NCI-H1105 (cell line): ENCODE measurements at places on chromosomes 3 and 15.

GRCh38 chr3:50430191-50430590 is 70.9 kb upstream of the TMEM115 start:
- no peak for DNase-seq

GRCh38 chr15:78065284-78065872 is 12.1 kb downstream of the TBC1D2B start:
- DNase-seq = no peak

DNA sequence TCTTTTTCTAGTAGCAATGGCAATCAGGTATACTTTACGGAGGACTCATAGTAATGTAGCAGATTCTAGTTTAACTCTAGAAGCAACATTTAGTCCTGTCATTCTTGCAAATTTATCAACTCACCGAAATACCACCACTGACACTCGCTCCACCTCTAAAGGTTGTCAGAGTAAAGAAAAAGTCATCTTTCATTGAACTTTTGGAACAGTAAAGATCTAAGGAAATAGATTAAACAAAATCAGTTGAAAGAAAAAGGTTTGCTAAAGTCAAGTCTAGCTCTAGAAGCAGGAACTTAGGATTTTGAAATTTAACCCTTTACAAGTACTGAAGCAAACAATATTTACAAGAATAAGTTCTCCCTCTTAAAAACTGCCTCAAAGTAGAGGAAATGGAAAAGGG is 8.7 kb downstream of the ATP8B4 start:
- no peak for DNase-seq

DNA sequence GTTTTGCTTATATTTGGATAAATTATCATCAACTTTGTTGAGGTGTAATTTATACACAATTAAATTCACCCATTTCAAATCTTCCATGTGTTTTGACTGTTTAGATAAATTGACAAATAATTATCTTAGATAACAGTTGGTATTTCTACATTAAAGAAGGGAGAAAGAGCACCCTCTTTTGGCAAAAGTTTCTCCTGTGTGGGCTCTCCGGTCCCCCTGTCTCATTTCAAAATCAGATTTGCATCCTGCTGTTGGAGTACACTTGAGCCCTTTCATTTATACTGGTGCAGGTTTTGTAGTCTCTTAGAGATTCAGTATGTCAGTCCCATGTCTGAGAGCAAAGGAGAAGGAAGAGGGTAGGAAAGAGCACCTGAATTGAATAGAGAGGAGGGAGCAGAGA is 49.4 kb downstream of the NKIRAS1 start:
- no peak for DNase-seq

DNA sequence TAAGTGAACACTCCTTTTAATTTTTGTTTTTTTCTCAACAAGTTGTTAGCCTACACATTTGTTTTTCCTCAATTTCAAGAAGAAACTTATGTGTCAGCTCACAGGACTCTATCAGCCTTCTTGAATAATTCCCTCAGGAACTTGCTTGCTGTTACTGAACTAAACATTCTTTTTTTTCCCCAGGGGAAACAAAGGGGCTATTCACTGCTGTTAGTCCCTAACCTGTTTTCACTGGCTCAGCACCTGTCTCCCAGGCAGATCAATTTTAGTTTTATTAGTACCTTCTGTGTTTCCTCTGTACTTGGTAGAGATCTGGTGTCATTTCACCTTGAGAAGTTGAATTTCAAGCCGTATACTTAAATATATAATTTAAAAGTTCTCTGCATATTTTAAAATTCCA is 644.6 kb downstream of the CADM2 start:
- no peak for DNase-seq

- DNase-seq = no peak
Observed at GRCh38 chr3:184234224-184234623, 4.8 kb downstream of the VWA5B2 start.

- no peak for DNase-seq
Observed at GRCh38 chr15:58398071-58398470, 33.7 kb upstream of the LIPC start.

DNA sequence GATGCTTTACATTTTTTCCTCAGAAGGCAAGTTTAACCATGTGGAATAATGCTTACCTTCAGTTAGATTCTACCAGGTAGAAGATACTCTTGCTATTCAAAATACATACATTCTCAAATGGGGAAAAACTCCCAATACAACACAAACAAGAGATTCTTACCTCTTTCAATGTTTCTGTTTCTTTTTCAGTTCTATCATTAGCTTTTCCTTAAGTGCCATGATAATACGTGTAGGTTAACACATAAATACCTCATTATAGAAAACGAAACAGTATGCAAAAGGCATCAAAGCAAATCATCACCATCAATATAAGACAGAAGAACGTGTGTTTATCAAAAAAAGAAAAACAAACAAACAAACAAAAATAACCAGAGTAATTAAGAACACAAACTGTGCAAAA is 300.7 kb upstream of the ROBO1 start:
- no peak for DNase-seq

- DNase-seq = no peak
Observed at GRCh38 chr15:59642351-59642750, 15.0 kb downstream of the GTF2A2 start.

DNA sequence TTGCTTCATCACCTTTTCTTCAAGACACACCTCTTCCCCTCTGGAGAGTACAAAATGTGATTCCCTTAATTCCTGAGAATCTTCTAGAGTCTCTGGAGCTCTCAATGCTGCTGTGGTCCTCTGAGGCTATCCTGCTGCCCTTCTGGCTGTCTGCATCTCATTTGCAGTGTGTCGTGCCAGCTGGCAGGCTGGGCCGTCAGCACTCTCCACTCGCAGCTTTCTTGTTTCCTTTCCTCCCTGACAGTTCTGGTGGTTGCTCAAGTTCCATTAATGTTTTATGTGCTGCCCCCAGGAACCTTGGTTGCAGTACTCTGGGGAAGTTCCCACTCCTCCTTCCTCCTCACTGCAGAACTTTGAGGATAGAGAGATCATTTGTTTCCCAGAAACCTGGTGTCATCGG is 210.8 kb upstream of the ROPN1 start:
- no peak for DNase-seq

DNA sequence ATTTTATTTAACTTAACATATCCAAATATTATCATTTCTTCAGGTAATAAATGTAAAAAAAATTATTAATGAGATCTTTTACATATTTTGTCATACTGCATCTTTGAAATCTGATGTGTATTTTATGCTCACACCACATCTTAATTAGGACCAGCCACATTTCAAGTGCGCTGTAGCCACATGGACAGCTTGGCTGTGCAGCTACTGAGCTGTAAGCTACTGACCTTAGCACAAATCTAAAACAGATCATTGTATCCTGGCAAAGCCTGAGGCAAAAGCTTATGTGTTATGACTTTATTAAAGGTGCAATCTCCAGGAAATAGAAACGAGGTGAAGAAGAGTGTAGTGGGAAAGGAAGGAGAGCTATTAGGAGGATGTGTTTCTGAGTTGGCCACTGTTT is 126.7 kb upstream of the UBE2E2 start:
- no peak for DNase-seq

DNA sequence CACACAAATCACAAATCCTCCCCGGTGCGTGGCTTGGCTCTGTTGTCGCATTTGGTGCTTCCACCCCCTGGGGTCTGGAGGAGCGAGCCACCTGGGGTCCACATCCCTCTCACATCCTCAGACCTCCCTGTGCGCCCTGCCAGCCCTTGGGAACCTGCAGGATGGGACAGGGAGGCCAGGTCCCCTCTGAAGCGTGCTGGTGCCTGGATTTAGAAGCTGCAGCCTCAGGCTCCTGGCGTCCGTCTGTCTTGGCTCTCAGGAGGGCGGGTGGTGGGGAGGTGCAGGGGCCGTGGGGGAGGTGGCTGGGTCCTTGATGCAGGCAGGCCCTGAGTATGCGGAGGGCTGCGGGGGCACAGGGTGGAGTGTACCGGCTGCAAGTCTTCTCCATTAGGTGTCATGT is 38.4 kb downstream of the RGMA start:
- DNase-seq = no peak

GRCh38 chr15:85771781-85772445 is 22.8 kb downstream of the KLHL25 start:
- no peak for DNase-seq

GRCh38 chr15:44738340-44738984 is 2.1 kb downstream of the TRIM69 start:
- DNase-seq = peak; percentile 11

- no peak for DNase-seq
Observed at GRCh38 chr15:29849716-29850115, 27.4 kb upstream of the TJP1 start.

- no peak for DNase-seq
Observed at GRCh38 chr3:172231318-172231901, 192.0 kb downstream of the FNDC3B start.

GRCh38 chr3:69179740-69180372 is 57.5 kb upstream of the LMOD3 start:
- no peak for DNase-seq

- no peak for DNase-seq
Observed at GRCh38 chr3:195809796-195810454, 1.8 kb downstream of the MUC4 start.

DNA sequence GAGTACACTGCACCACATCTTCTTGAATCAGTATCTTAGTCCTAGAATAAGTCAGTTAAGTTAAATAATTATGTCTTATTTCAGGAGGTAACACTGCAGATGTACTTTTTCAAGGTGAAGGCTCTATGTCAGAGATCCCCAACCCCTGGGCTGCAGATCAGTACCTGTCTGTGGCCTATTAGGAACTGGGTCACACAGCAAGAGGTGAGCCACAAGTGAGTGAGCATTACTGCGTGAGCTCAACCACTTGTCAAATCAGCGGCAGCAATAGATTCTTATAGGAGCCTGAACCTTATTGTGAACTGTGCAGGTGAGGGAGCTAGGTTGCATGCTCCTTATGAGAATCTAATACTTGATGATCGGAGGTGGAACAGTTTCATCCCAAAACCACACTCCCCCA is 851.9 kb upstream of the ALCAM start:
- no peak for DNase-seq

DNA sequence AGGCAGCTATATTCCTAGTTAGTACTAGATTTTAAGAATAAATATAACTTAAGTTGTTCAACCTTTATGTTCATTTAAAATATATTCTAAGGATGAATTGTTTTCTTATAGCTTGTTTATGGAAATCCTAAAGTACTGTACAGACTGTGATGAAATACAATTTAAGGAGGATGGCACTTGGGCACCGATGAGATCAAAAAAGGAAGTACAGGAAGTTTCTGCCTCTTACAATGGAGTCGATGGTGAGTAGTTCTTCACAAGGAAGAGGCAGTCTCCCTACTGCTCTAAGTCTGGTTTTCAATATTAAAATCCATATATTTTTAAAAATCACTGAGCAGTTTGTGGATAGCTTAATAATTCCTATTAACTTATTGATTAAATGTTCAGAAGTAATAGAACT is 29.6 kb downstream of the CALML4 start:
- no peak for DNase-seq
